ENCODE measurements at places on chromosomes 16 and 17.

GRCh38 chr17:47945080-47945479 lies 3.7 kb downstream of the PNPO start:
- peak; percentile 32 for DNase-seq

DNA sequence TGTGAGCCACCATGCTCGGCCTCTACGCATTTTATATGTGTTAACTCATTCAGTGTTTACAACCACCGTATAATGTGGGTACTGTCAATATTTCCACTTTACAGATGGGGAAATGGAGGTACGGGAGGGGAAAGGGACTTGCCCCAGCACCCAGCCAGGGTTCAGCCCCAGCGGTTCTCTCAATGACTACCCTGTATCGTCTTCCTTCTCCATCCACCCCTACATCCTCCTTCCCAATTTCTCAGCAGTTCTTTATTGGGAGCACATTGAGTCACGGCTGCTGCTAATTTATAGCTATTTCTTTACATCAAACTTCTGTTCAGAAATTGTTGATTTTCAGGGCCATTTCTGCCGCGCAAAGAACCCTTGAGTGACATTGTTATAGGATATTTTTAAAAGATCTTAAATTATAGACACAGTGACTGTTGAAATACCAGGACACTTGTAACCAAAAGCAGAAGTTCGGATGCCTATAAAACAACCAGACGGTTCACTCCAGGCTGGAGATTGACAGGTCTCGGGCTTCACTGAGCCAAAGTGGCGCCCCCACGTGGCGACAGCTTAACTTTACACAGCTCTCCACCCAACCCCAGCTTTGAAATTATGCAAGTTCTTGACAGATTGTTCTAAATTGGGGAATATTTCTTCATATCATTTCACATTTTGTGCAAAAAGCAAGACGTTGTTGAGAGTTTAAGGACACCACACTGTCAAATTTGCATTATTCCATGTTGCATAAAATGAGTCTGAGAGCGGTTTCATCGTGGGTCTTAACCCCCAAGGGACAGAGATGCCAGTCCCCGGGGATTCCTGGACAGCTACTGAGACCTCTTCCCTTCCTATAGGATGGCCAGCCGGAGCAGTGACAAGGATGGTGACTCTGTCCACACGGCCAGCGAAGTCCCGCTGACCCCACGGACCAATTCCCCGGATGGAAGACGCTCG lies 11.8 kb downstream of the SYT17 start:
- DNase-seq, result no peak

DNA sequence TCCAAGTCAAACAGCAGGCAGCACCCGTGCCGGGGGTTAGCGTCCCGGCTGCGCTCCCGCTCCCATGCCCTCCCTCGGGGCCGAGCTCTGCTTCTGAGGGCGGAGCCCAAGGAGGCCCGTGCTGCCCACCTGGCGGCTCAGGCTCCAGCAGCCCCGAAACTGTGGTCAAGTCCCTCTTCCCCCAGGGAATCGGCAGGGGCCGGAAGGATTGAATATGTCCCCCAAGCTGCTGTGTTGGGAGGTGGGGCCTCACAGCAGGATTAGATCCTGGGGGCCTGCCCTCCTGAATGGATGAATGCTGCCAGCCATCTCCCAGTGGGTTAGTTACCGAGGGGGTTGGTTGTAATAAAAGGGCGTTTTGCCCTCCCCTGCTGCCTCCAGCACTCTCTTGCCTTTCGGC lies 33.9 kb downstream of the MAP2K3 start:
- DNase-seq, result no peak

DNA sequence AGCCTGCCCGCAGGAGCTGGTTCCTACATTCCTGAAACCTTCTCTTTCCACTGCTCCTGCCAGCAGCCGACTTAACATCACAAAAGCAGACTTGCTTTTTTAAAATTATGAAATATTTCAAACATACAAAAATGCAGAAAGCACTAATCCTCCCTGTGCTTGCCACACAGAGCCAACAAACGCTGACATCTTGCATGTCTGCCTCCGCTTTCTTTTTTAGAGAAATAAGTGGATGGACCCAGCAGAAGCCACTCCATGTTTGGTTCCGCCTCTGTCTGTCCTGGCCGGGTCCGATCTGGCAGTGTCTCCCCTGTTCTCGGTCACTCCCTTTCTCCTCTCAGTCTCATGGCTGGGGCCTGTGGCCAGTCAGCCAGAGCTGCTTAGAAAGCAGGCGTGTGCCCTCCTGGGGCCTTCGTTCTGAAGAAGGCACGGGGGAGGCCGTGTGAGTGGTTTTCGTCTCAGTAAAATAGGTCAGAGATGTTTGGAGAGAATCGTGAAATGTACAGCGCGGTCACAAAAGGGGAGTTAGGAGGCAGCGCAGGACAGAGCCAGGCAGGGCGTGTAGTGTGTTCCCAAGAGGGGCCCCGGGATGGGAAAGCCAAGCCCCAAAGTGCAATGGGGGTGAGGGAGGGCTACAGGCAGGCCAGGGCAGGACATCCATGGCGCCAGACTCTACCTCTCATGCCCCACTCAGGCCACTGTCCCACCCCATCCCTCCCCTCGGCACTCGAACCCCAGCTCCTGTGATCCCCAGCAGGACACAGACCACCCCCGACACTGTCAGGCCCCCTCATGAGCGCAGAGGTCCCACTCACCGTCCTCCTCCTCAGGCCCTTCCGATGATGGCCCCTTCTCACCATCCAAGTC lies 23.2 kb downstream of the MXRA7 start:
- DNase-seq, result no peak

DNA sequence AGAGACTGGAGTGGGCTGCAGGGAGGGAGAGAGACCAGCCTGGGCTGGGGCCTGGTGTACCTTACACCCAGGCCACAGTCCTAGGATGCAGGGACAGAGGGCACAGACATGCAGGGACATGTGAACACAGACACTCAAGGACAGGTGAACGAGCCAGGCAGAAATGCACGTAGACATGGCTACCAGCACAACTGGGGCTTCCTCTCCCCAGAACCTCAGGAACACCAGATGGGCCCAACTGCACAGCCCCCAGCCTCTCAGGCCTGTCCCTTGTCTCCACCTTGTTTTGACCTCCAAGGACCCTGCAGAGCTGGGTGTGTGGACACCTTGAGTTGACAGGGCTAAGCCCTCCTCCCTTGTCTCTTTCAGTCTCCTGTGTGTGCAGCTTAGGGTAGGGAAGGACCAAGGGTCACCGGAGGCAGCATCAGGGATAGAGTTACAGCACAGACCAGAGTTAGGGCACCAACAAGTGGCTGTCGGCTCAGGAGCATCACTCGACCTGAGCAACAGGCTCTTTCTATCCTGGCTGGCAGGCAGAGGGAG lies 9.2 kb downstream of the SEZ6 start:
- no peak for DNase-seq

GRCh38 chr17:58344791-58345157 lies 7.2 kb downstream of the SUPT4H1 start:
- no peak for DNase-seq

DNA sequence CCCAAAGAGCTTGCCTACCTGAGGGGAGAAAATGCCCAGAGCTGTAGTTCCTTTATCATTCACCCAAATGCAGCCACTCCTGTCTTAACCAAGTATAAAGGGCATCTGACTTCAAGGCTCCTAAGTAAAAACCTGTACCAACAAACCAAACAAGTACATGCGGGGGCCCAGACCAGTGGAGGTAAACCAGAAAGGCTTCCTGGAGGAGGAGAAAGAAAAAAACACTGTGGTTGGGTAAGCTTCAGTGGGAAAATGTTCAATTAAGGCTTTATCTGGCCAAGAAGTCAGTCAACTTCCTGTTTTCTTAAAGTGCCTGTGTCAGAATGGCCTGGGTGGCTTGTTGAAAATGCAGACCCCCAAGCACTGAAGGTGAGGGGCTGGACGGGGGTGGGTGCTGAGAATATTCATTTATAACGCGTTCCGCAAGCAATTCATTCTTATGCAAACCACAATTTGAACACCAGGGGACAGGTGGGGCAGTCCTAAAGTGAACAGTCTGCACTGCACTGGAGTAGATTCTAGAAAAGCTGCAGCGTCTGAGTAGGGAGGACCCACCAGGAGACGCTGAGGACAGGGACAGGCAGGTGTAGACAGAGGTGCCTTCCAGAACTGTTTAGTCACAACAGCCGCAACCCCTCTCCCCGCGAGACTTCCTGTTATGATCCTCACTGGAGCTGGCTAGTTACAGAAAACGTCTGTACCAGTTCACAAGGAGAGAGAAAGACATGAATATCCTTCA lies 467.1 kb downstream of the SOX9 start:
- no peak for DNase-seq

DNA sequence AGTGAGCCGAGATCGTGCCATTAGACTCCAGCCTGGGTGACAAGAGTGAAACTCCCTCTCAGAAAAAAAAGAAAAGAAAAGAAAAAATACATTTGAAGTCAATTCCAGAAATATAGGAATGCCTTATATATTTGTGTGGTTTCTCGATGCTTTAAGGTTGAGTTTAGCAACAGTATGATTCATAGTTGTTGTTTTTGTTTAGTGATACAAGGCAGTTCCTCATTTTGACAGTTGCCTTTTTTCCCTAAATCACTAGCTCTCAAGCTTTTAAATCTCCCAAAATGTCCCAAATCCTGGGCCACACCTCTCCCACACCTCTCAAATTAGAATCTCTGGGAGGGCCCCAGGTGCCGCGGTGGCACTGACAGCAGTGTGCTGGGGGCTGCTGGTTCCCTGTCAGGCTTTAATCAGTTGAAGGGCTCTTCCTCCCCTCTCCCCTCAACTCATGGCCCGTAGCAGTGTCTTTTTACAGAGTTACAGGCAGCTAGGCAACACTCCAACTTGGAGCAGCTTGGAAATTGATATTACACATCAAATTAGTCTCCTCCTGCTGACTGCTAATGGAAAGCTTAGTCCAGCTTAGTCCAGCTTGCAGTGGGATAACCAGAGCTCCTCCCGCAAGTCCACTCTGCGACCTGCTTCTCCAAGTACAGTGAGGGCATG lies 58.4 kb downstream of the EPN2 start:
- DNase-seq, result no peak

- no peak for DNase-seq
These were observed 23.5 kb downstream of the DNASE1 start for GRCh38 chr16:3677994-3678393.

DNA sequence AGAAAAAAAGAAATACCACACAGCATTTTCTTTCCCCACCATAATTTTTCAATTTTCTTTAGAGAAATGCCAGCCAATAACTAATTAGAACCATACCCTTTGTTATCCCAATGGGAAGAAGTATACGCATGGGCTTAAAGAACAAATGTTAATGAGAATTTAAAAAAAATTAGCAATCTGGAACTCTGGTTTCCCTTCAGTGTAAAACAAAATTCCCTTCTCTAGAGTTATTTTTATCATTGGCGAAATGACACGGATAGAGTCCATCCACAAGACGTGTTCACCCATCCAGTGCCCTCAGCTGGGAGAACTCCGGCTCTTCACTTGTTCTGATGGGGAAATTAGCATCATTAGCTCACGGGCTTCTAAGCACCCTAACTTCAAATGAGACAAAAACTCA lies 3.3 kb downstream of the NXN start:
- DNase-seq, result no peak

- DNase-seq, result no peak
These were observed 1.4 kb downstream of the EIF5A start for GRCh38 chr17:7308625-7309433.

DNA sequence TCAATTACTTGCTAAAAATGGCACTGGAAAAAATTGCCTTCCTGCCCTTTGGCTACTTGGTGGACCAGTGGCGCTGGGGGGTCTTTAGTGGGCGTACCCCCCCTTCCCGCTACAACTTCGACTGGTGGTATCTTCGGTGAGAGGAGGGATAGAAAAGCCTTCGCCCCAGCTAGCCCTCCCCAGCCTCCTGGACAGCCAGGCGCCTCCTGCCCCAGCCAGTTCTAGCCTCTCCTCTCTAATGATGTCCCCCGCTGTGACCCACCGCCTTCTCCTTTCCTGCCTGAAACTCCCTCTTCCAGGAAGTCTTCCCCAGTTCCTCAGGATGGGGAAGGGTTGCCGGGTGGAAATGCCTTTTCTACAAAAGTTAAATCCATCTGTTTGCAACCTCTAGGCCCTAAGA lies 6.2 kb downstream of the ACE start:
- no peak for DNase-seq

- DNase-seq, result no peak
These were observed 314.6 kb upstream of the MAF start for GRCh38 chr16:79914961-79915720.

DNA sequence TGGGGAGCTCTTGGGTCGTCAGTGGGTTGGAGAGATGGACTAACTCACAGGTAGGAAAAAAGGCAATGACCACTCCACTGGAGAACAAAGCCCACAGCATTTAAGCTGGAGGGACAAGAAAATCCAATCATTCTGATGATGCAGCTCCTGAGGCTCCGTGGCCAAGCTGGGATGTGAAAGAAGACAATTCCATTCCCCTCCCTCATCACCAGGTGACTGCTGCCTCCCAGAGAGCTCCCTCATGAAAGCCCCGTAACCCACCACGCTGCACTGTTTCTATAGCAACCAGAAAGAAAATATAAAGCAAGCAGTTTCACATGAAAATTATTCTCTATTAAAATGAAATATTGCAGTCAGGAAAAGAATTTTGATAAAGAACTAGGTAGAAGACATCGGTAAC lies 15.2 kb downstream of the ANKRD11 start:
- no peak for DNase-seq

- DNase-seq, result no peak
These were observed 3.2 kb downstream of the PAM16 start for GRCh38 chr16:4347765-4348509.

GRCh38 chr17:45640141-45640850 lies 143.8 kb upstream of the CRHR1 start:
- peak; percentile 23 for DNase-seq

- no peak for DNase-seq
These were observed 20.6 kb upstream of the KCNJ12 start for GRCh38 chr17:21355586-21355985.

GRCh38 chr16:2242598-2242997 lies 6.4 kb downstream of the DNASE1L2 start:
- no peak for DNase-seq

DNA sequence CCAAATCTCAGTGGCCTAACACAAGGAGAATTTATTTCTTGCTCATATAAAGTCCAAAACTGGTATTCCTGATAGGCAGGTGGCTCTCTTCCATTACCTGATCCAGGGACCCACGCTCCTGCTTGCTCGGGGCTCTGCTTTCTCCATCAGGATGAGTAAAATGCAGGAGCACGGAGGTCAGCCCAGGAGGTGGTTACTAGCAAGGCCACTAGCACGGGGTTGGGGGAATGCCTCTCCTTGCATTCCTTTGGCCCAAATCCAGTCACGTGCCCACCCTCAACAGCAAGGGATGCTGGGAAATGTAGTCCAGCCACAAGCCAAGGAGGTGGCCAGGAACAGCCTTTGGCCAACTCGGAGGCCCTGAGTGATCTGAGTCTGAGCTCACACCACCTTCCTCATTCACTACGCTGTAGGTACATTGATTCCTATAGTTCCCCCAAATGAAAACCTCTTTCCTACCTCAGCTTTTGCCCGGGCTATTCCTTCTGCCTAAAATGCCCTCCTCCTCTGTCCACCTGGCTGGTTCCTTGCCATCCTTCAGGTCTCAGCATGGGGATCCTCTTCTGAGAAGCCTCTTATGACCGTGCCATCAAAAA lies 38.3 kb upstream of the HAPSTR1 start:
- DNase-seq, result no peak

- peak; percentile 73 for DNase-seq
These were observed at the start of gene CYBC1 for GRCh38 chr17:82450357-82451106. Gene CYBC1, minus strand, starts transcription at chr17:82450752. Its CDS starts 1,498 bp downstream, at chr17:82449254.

- no peak for DNase-seq
These were observed 72.7 kb downstream of the SMG6 start for GRCh38 chr17:2230877-2231276.
